ENCODE measurements at places on chromosomes 7 and 10.

- no peak for DNase-seq
Measured at GRCh38 chr7:65910237-65910636, 37.4 kb downstream of the VKORC1L1 start.

- DNase-seq = peak; percentile 14
Measured at GRCh38 chr7:122520971-122521555, 177.9 kb downstream of the RNF133 start.

- no peak for DNase-seq
Measured at GRCh38 chr10:128573986-128574385, 447.8 kb upstream of the MKI67 start.

DNA sequence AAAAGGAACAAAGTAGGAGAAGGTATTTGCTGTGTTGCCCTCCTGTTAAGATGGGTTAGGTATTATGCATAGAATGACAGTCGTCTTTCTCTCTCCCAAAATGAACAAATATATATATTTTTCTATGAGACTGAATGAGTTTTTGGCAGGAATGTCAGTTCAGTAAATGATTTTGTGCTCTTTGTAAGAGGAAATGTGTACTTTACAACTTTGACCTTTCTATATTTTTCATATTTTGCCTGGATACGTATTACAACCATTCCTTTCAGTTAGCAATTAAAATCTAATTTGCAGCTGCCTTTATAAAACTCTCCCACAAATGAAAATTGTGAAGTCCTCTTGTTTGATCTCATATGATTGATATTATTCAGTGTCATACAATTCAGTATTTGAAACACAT, 336.6 kb upstream of the MEOX2 start:
- DNase-seq = no peak

- no peak for DNase-seq
Measured at GRCh38 chr7:1460821-1461645, 1.8 kb upstream of the MICALL2 start.

- no peak for DNase-seq
Measured at GRCh38 chr7:26850193-26850651, 14.2 kb downstream of the SKAP2 start.

DNA sequence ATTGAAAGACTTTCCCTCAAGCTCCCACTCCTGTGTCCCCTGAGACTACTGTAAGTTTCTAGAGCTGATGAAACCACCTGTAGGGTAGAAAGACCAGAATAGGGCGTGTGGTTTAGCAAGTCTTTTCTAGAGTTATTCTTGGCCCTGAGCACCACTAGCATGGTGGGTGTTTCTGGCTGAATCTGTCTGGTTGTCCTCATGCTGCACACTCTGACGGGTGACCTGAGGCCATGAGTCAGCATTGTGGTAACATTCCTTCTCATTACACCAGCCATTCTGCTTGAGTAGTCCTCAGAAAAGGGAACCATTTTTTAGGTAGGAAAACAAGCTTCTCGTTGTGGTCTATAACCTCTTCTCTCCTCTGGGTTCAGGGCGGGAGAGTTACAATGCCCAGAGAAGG, 250.3 kb downstream of the SNX13 start:
- DNase-seq = no peak

- no peak for DNase-seq
Measured at GRCh38 chr7:99938296-99938695, 8.9 kb upstream of the GJC3 start.

- no peak for DNase-seq
Measured at GRCh38 chr10:70956029-70956759, 67.8 kb upstream of the PCBD1 start.

GRCh38 chr7:132102942-132103341, 473.3 kb downstream of the PLXNA4 start:
- no peak for DNase-seq

DNA sequence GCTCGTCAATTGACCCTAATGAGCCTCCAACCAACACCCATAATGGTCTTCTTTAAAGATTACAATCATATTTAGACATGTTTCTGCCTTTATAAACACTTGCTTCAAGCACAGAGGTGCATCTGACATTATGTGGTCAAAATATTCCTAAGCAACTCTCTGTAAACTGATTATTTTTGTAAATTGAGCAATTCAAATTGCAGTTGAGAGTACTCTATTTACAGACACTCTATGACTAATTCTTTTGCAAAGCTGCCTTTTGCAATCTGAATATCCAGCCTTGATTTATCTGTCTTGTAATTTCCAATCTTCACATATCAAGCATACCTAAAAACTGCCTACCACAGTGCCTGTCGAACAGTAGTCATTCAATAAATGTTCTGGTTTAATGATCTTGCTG, 112.0 kb downstream of the PDE1C start:
- no peak for DNase-seq

GRCh38 chr7:122143751-122144711, at the start of gene AASS:
Gene AASS (minus strand): TSS chr7:122144249. CDS start chr7:122133726, 10,523 bp downstream.
- peak; percentile 81 for DNase-seq

GRCh38 chr10:32112055-32112454, 55.8 kb upstream of the KIF5B start:
- no peak for DNase-seq

DNA sequence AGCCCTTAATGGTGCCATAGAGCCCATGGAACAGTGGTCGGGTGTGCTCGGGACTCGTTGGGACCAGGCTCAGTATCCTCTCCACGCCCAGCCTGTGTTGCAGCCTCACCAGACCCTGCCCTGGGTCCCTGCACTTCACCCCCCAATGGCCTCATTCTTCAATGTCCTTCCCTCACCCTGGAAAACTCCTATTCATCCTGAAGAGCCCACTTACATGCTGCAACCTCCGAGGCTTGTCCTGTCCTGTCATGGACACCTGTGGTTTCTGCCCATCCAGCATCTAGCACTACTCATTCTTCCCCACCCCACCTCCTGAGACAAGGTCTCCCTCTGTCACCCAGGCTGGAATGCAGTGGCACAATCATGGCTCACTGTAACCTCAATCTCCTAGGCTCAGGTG, 7.7 kb downstream of the MMD2 start:
- no peak for DNase-seq

DNA sequence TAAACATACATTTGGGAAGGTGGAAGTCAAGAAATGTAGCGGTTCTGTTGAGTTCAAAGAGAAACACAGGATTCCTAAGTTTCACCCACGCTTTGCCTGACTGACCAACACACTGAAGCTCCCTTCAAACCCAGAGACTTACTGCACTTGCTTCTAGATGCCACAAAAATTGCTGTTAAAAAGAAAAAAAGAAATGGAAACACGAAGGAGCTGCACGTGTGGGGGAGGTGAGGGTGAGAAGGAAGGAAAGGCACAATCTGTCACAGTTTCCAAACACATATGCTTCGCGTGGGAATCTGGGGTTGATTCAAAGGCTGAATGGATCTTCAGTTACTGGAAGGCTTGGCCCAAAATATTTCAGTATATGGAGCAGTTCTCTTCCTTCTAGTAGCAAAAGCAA, 495.6 kb downstream of the DNAJB6 start:
- no peak for DNase-seq

- no peak for DNase-seq
Measured at GRCh38 chr7:37174460-37174859, 274.2 kb downstream of the ELMO1 start.

DNA sequence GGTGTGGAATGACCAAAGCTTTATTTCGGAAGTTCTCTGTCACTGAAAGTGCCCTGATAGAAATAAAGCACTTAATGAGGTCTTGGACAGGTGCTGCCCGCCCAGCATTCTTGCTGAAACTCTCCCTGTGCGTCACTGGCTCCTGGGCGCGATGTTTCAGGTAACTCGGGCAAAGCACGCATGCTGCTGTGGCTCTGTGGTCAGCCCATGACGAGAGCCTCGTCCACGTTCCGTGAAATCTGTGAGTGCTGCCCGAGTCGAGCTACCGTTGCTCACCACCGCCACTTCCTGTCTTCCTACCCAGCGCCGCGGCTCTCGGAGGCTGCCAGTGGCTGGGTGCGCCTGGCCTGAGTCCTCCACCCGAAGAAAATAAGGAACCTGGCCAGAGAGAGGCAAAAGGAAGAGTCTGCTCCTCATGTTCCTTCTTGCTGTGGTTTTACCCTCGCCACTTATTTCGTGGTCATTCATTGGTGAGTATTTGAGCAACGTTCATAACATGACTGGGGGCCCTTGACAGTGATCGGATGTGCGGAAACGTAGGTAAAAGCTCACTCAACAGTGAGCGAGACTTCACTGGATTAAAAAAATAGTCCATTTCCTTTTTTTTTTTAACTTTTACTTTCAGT, 95.5 kb downstream of the MAP3K8 start:
- no peak for DNase-seq

DNA sequence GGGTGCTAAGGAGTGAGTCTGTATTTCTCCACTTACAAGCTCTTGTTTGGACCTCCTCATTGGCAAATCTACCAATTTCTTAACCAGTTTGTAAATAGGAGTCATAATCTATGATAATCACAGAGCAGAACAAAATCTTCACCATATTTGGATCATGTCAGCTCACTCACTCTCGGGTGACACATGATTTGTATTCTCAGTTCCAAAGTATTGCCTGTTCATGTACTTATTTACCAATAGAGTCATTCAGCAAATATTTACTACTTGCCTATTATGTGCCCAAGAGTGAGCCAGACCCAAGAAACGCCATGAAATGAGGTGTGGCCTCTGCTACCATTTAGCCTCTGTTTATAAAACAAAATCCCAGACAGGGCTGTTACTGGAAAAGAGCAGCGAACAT, 114.8 kb downstream of the TSPAN12 start:
- DNase-seq = peak; percentile 59

All from NCI-H748 treated with DMSO at 0.1 percent for 48 hours (cell line).